Stimulated activated CD8-positive, alpha-beta memory T cell treated with anti-CD3 and anti-CD28 coated beads, Interleukin-7, amount 100 ng/mL, for 4 hours (primary cell): ENCODE measurements at places on chromosomes 3 and 15.

- DNase-seq, result no peak
These were observed 646 bp downstream of the IQCB1 start for GRCh38 chr3:121834157-121834670.

GRCh38 chr3:33717616-33717865, 513 bp downstream of the CLASP2 start:
- peak; percentile 50 for DNase-seq

- DNase-seq, result no peak
These were observed 196.8 kb downstream of the GOLGA6L6 start for GRCh38 chr15:20344601-20345400.

DNA sequence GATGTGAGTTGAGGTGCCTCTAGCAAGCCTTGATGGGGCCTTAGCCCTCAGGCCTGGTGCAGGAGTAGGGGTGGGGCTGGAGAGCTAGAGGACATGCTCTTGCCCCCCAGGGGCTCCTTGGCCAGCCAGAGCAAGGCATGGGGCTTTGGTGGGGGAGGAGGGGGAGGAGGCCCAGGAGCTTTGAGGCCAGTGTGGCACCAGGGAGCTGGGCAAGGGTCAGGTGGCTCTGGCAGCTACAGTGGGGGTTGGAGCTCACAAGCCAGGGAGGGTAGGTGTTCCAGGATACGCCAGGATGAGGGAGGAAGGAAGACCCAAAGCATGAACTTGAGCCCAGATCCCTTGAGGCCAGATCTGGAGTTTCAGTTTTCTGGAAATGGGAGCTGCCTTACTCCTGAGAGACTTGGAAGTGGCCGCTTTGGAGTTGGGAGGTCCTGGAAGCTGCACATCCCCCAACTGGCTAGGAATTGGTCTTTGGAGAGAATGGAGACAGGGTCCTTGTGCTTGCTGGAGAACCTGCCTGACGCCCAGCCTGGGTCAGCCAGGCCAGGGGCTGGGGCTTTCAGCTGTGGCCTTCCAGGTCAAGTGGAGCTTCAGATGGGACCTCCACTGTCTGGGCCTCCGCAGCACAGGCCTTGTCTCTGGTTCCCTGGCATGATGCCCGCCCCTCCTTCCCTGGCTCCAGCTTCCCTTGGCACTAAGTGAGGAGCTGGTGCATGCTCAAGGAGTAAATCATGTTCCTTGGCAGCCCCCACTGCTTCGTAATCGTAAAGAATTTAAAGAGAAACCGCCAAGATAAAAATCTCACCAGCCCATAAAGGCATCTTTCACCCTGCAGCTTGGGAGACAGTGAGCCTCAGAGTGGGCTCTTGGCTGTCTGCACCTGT, 8.7 kb downstream of the SEMA3F start:
- no peak for DNase-seq

DNA sequence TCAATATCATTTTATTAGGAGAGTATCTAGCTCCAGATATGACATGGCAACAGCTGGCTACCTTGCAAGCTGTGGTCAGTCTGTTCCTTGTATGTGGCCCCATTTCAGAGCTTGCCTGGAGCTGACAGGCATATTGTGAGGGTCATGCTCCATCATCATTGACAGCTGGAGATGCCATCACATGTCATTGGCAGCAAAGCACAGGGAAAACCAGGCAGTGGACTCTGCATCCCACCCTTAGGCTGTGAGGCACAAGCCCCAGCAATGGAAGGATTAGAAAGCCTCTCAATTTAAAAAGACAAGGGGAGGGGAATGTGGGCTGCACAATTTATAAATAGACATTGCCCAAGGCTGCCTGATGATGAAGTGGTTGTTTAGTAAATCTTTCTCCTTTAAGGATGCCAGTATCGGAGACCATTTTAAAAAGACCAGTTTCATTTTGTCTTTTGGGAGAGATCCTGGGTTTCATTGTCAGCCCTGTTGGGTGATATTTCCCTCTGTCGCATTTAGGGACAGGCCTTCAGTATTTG, 27.9 kb downstream of the LNP1 start:
- DNase-seq, result no peak

DNA sequence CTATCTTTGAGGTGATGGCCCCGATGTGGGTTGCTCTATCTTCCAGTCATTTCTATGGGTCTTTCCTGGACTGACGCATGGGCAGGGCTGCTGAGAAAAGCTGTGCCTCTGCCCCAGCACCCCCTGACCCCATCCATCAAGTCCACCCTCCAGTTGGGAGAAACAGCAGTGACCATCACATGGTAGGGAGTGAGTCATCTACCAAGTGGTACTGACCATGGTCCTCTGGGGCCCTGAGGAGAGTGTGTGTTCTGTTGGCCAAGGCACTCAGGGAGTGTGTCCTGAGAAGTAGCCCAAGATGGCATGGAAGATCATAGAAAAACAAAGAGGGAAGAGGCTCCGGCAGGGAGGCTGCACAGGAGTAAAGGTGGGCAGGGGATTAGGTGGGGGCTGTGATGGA, 1.6 kb upstream of the DNAH1 start:
- no peak for DNase-seq

DNA sequence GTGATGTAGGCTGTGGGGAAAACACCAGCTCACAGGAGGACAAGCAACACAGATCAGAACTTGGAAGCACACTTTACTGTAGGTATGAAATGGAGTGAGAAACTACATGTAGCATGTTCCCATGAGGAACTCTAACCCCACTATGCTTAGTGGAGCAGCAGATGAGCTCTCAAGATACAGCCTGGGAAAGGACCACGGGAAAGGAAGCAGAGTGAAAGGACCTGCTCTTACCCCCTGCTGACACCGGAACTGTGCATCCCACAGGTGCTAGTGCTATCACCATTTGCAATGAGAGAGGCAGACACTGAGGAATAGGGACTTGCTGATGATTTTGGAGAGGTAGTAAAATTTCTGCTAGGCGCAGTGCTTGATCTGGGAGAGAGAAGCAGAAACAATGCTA, 28.6 kb downstream of the USP4 start:
- no peak for DNase-seq

- no peak for DNase-seq
These were observed 31.0 kb downstream of the CFAP91 start for GRCh38 chr3:119733812-119734211.

GRCh38 chr3:124845406-124845805, 41.8 kb downstream of the ITGB5 start:
- DNase-seq, result no peak

GRCh38 chr3:101518421-101518871, 5.4 kb upstream of the SENP7 start:
- DNase-seq, result peak; percentile 8

DNA sequence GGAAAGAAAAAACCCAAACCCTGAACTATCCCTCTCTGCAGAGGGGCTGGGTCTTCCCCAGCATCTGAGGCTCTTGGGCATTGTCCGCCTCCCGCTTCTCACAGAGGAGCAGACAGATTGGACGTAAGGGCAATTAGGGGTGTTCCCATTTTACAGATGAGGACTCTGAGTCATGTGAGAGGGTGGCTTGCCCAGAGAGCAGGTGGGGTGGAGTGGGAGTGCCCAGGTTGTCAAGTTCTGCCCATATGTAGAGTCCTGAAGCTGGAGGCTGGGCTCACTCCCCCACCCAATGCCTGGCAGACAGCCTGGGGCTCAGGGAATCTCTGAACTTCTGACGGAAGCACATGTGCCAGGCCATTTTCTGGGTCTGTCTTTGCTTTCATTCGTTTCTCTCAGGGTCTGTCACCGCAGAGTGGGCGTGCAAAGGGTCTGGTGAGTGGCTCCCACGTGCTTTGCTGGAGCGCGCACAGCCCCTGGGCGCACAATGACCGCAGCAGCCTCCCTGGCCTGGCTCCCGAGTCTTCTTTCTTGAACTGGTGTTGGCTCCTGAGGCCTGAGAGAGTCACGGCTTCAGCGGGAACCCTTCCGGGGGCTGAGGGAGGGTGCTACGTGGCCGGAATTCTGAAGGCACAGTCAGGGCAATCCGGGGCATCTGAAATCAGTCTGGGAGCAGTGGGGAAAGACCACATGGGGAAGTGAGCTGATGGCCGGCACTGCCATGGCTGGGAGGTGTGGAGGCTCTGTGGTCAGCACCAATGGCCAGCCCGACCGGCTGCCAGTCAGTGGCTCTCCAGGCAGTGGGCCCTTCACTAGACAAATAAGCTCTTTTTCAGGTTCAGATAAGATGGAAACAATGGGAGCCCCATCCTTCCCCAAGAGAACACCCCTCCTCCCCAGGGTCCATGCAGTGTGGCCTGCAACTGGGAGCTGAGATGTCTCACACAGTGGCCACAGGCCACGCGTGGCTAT, 1.1 kb upstream of the TRPM1 start:
- no peak for DNase-seq

DNA sequence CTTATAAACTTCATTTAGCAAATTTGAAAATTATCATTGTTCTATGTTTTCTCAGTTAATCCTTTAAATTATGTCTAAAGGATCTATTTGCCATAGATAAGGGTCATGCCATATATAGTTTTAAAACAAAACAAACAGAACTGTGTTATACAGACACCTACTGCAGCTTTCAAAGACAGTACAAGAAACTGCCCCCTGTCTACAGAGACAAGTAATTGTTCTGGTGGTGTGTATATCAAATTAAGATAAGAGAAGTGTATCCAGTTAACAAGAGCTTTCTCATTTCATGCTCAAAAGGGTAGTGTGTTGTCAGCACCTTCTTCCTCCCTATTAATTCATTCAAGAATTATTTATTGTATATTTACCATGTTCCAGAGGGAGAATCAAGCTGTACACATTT, 201.2 kb downstream of the FMN1 start:
- DNase-seq, result no peak

DNA sequence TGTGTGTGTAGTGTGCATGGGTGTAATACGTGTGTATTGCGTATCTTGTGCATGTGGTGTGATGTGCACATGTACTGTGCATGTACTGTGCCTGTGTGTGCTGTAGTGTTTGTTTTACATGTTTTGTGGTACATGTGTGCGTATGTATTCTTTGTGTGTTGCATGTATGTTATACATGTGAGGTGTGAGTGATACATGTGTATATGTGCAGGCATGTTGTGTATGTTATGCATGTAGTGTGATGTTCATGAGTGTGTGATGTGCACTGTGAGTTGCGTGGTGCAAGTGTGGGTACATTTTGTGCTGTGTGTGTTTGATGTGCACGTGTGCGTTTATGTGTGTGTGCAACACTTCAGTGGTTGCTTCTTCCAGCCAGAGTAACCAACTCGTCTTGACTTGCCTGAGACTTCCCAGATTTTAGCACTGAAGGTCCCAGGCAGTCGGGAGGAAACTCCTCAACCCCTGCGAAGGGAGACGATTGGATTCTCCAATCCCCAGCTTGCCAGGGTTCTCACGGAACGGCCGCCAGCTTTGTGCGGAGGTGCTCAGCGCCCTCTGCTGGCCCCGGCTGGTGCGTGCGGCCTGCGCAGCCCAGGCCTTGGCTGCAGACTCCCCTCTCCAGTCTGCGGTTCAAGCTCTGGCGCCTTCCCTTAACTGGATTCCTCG, 3.6 kb downstream of the GALNT15 start:
- DNase-seq, result no peak

GRCh38 chr3:188316723-188317070, 162.7 kb downstream of the LPP start:
- DNase-seq, result no peak

DNA sequence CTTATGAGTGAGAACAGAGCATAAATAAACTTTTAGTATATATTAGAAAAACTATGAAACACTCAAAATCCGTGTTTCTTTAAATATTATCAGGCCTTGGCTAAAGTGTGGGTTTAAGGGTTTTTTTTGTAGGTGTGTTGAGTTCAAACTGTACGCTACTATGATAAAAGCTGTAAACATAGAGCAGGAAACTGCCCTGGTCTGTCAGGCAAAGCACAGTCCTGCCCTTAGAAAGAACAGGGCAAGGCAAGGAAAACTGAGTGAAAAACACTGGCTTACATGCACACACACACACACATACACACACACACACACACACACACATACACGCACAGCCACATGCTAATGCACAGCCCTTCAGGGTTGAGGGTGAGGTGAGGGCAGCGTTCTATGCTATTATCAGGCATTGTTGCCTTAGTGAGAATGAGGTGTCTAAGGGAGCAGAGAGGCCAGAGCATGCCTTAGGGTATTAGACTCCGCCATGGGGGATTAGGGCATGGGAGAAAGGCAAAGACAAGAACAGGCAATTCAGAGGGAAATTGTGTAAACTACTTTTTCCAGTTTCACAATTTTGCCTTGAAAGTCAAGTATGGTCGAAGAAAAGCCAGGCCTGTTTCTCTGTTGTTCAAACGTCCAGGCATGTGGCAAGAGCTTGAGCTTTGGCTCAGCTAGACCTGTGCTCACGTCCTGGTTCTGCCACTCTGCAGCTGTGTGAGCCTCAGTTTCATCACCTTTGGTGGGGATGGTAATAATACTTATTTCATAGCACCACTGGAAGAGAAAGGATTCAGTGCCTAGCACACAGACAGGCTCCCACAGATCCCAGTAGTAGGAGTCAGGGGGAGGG, 36.3 kb upstream of the TPM1 start:
- DNase-seq, result no peak

- DNase-seq, result no peak
These were observed 191.9 kb upstream of the LRIG1 start for GRCh38 chr3:66692766-66693150.

GRCh38 chr3:28786446-28786845, 437.8 kb upstream of the AZI2 start:
- DNase-seq, result no peak

- no peak for DNase-seq
These were observed 40.6 kb downstream of the LYZL4 start for GRCh38 chr3:42369832-42370231.

- DNase-seq, result no peak
These were observed 253.1 kb downstream of the RBMS3 start for GRCh38 chr3:29534006-29534405.

- no peak for DNase-seq
These were observed 75.6 kb downstream of the IQCH start for GRCh38 chr15:67329984-67330733.

GRCh38 chr3:78834910-78835309, 932.9 kb downstream of the ROBO1 start:
- DNase-seq, result no peak

DNA sequence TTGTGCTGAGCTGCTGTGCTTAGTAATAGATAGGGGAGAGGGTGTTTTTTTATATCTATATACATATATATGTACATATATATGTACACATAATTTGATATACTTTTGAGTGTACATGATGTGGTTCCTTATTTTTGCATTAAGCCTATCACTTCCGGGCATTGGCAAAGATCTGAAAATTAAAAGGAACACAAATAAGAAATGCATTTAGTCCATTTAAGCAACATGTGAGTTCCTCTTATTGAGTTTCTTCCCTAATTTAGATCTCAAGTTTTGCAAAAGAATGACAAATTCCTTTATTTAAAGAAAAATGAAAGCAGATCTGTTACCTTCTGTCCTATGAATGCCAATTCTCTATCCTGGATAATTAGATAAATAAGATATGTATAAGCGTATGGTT, 435.1 kb downstream of the LPP start:
- DNase-seq, result no peak
